ENCODE measurements at places on chromosomes 6 and 20. TPM values are rescaled to one million over a fixed set of nuclear protein-coding genes. Genes with fewer than 3 reads are reported as not detected.

DNA sequence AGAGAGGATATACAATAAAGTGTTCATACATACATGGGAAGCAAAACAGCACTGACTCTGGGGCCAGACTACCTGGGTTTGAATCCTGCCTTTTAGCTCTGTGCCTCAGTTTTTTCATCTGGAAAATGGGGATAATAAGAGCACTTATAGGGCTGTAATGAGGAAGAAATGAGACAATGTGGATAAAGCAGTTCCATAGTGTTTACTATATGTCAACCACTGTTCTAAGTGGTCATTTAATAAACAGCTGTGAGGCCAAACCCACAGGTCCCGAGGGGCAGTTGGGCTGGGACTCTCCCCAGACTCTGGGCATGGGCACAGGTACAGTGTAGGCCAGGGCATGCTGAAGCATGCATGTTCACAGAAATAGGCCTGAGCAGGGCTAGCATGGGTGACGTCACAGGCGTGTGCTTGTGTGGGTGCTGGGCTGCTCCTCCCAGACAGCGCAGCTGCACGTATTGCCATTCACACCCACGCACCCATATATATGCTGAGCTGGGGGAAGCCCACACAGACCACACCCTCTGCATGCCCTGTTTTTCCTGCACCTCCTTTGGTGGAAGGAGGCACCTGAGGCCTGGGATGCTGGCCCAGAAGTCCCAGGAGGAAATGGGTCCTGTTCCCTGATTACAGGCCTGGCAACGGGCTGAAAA, 3.5 kb upstream of the PLCG1 start:
- no peak for DNase-seq

DNA sequence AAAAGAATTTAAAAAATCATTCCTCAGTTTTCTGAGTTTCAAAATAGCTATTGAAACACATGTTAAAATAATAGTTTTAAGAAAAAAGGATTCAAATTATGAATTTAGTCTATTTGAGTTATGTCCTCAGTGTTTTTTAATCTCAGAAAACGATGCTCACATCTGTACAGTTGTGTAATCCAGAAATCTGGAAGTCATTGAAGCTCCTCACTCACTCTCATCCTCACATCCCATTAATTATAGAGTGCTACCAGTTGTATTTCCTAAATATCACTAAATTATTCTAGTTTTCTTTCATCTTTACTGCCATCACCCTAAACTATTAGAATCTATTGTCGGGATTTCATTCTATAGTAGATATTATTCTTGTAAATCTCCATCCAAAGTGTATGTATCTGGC, 234.7 kb upstream of the RIMS1 start:
- DNase-seq: no peak

DNA sequence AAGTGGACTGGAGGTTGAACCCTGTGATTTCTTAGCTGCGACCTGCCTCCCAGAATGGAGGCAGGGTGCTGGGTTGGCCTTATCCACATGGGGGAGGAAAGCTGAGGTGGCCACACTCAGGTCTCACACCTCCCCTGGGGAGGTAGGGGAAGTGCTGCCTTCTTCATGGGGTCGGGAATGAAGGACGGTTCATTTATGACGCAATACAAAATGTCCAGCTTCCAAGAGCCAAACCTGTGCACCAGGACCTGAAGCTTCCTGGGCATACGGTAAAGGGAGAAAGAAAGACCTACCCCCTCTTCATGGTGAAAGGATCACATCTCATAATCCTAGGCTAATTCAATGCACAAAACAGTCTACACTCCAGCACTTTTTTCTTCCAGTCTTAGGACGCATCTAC, 150.6 kb upstream of the CDYL start:
- DNase-seq: no peak

DNA sequence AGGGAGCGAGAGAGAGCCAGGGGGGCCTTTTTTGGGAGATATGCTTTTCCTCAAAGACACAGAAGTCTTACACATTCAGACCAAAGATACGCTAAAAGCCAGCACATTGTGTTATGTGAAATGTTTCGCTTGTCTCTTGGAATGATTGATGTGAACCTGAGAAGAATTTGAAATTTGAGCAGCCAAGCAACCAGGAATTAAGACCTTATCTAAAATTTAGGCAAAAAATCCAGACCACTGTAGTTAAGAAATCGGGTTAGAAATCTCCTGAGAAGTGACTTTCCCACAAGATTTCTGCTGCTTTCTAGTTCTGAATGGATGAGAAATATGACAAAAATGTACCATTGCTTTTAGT, 223.2 kb upstream of the GMDS start:
- no peak for DNase-seq

- no peak for DNase-seq
These were observed 51.3 kb downstream of the DAAM2 start for GRCh38 chr6:39843305-39844020.

DNA sequence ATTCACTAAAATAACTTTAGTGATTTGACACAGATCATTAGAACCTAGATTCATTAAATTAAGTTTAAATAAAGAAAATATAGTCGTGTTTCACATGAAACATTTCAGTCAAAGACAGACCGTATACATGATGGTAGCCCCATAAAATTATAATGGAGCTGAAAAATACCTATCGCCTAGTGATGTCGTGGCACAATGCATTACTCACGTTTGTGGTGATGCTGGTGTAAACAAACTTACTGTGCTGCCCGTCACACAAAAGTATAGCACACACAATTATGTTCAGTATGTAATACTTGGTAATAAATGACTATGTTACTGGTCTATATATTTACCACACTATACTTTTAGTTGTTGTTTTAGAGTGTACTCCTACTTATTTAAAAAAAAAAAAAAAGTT, 17.3 kb downstream of the DST start:
- no peak for DNase-seq

PTK6 gene
- 0.93 TPM for polyA plus RNA-seq

C6orf163 gene
- polyA plus RNA-seq: 0.25 TPM

TMEM244 gene
- polyA plus RNA-seq: not detected

ARMC12 gene
- polyA plus RNA-seq: 0.68 TPM

GRCh38 chr6:36376742-36377141, 10.7 kb downstream of the ETV7 start:
- DNase-seq: no peak

DNA sequence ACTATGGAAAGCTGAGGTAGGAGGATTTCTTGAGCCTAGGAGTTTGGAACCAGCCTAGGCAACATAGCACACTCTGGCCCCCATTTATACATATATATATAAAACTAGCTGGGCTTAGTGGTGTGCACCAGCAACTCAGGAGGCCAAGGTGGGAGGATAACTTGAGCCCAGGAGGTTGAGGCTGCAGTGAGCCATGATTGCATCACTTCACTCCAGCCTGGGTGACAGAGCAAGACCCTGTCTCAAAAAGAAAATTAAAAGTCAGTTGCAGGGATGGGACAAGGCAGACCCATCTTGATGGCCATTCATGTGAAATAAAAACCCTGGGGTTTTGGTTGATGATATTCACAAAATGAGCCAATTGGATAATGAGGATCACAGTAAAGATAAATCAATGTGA, 6.6 kb upstream of the GTF2H4 start:
- DNase-seq: no peak

DNA sequence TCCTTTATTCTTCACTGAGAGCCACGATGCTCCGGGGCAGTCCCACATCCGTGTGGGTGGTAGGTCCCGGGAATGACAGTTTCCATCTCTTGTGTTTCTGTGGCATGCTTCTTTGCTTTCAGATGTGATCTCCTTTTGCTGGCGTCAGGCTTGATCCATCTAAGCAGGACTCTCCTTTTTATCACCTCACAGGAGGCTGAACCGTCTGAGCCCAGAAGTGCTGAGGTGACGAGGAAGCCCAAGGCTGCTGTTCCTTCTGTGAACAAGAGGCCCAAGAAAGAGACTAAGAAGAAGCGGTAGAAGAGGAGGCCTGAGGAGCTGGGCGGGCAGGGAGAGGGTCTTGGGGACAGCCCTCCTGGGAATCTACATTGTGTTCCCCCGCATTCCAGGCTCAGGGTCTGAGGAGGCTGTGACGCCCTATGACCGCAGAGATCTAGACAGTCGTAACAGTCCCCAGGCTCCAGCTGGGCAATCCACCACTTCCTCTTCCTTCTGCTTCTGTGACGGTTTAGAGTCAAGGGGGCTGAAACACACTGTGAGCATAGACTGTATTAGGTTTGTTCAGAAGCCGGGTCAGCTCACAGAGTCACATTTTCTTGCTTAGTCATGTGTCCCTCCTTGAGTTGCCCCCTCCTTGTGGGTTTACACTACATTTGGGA, 26.8 kb downstream of the MANBAL start:
- no peak for DNase-seq

CNBD2 gene
- 11.9 TPM for polyA plus RNA-seq

- no peak for DNase-seq
These were observed 243.3 kb downstream of the PREX1 start for GRCh38 chr20:48584391-48585060.

CSE1L gene
- polyA plus RNA-seq: 73.1 TPM

RAB44 gene
- polyA plus RNA-seq: not detected

DNA sequence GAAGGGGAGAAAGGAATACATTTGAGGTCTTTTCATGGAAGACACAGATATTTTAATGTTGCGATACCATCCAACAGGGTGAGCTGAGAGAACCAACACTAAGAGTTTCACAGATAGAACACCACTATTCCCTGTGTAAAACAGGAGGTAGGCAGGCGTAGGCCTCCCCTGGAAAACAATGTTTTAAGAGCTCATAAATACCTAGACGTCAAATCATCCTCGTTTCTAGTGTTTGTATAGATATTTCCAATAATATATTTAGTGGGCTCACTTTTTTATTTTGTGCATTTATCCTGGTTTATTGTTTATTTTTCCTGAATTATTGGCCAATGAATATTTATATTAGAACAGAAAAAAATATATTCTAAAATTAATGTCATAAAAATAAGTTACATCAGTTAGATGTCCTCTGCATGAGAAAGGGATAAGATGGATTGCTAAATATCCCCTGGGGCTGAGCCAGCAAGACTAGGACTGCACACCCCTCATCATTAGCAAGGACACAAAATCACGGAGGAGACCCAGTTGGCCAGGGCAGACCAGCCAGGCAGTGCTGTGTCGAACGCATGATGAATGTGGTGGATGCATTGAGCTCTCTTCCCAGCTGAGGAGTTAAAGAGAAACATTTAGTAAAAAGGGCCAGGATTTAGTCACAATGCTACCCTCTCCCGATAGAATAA, 380.5 kb downstream of the C6orf118 start:
- peak; percentile 42 for DNase-seq

DNA sequence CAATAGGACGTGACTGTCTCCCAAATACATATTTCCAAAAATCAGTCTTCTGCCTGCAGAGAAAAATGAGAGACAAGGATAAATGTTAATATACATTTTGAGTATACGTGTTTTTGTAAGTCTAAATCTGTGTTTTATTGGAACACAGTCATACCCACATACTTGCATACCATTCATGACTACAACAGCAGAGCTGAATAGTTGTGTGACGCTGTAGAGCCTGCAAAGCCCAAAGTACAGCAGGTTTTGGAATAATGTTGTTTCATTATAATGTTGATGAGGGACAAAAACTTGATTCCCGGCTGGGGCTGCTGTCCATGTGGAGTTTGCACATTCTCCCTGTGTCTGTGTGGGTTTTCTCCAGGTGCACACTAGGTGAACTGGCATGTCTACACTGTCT, 23.8 kb upstream of the FBXO9 start:
- no peak for DNase-seq

DNA sequence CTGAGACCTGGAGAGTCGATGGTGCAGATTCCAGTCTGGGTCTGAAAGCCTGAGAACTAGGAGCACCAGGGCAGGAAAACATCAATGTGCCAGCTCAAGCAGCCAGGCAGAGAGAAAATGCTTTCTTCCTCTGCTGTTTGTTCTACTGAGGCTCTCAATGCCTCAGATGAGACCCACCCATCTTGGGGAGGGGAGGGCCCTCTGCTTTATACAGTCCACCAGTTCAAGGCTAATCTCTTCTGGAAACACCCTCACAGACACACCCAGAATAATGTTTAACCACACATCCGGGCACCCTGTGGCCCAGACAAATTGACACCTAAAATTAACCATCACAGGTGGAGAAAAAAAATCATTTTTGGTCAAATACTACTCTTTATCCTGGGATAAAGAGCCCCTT, 89.3 kb upstream of the SLC22A23 start:
- no peak for DNase-seq

DNA sequence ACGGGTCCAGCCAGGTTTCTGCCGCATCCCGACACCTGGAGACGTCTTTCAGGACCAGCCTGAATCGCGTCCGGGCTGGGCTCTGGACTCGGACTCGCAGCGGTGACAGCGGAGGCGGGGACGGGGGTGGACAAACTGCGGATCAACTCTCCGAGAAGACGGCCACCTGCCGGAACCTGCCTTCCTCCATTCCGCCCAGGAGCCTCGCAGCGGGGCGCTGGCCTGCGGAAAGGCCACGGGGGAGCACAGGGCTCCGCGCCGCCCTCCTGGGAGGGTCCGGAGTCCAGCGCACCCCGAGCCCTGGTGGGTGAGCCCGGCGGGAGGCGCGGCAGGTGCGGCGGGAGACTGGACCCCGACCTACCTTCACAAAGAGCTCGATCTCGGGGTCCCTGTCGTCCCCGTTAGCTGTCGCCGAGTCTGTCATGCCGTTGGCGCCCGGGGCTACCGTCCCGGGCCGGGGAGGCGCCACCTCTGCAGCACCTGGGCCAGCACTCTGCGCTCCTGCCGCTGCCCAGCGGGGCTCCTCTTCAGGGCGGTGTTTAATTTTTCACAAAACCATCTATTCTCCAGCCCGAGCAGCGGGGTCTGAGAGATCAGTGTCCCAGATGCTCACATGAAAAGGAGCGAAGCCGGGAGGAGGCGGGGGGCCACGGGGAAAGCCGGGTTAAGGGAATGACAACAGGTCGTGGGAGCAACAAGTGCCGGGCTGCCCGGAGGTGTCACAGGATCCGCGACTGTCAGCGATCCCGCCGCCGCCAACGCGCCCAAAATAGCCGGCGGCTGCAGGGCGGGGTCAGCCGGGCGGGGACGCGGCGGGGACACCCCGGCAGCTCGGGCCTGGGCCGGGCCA, at the start of gene CLIC5:
Gene CLIC5 (minus strand): TSS at position 742 of the 850 bp plus-strand sequence. CDS start 318 bp downstream, at position 424.
- no peak for DNase-seq

- DNase-seq: no peak
These were observed 611.3 kb upstream of the GJE1 start for GRCh38 chr6:141521440-141521839.

GRCh38 chr20:13425381-13426135, 204.5 kb downstream of the ISM1 start:
- no peak for DNase-seq
